ENCODE measurements at places on chromosomes 12 and 14. TPM values are rescaled to one million over a fixed set of nuclear protein-coding genes. Genes with fewer than 3 reads are reported as not detected.

GRCh38 chr14:95217391-95217900 is 60.1 kb upstream of the DICER1 start:
- DNase-seq, result no peak

DNA sequence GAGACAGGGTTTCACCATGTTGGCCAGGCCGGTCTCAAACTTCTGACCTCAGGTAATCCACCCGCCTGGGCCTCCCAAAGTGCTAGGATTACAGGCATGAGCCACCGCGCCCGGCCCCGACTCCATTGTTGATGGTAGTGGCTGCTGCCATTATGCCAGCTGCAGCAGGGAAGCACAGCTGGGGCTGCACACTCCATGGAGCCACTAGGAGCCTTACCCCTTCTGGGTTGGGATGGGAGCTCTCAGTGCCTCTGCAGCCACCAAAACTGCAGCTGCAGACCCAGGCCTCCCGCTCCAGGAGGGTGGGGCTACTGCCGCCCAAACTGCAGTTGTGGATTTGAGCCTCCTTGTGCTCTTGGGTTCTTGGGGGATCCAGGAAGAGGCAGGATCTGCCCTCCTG is 25.9 kb downstream of the TCHP start:
- DNase-seq, result no peak

DNA sequence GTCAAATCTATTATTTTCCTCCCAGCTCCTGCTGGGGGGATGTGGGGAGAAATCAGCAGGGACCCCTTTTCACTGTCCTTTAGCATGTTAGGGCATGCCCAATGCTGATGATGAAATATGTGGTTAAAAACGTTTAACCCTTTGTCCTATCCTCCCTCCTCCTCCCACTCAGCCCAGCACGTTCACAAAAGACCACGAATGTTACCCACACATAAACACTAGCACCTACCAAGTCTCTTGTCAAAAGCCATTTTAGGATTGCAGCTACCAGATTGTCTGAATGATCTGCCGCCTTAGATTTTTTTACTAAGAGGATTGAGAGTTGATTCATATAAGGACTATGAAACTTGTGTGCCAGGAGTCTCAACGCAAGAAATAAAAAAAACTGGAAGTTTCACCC is 70.4 kb downstream of the TBK1 start:
- peak; percentile 80 for DNase-seq

DNA sequence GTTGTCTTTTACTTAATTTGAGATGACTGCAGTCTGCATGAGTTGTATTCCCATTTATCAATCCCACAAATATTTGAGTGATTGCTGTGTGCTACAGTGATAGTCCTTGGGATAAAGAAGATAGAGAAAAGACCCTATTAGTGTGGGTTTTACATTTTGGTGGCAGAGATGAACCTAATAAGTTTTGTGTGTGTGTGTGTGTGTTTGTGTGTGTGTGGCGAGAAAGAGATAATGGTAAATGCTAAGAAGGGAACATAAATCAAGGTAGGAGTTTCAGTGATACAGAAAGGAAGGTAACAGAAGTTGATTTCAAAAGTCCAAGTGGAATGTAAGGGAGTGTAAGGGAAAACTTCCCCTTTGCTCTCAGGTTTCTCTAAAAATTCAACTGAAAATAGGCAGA is 2.6 kb upstream of the DDX55 start:
- no peak for DNase-seq

The SLC38A4 gene
- total RNA-seq, result 26.5 TPM

DNA sequence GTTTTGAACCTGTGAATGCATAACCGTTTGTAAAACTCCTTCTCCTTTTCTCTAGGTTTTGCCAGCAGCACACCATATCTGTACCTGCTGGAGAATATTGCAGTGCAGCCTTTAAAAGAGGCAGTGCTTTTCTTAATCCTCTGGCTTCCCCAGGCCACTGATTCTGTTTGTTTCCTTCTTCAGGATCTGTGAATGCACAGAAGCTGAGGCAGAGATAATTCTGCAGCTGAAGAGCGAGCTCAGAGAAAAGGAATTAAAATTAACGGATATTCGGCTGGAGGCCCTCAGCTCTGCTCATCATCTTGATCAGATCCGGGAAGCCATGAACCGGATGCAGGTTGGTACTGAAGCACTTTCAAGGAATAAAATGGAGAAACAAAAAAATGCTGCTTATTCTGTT is 348.7 kb downstream of the NAV3 start:
- no peak for DNase-seq

GRCh38 chr14:72763892-72764291 is 130.0 kb downstream of the DPF3 start:
- no peak for DNase-seq

The DEGS2 gene
- 0.58 TPM for total RNA-seq

DNA sequence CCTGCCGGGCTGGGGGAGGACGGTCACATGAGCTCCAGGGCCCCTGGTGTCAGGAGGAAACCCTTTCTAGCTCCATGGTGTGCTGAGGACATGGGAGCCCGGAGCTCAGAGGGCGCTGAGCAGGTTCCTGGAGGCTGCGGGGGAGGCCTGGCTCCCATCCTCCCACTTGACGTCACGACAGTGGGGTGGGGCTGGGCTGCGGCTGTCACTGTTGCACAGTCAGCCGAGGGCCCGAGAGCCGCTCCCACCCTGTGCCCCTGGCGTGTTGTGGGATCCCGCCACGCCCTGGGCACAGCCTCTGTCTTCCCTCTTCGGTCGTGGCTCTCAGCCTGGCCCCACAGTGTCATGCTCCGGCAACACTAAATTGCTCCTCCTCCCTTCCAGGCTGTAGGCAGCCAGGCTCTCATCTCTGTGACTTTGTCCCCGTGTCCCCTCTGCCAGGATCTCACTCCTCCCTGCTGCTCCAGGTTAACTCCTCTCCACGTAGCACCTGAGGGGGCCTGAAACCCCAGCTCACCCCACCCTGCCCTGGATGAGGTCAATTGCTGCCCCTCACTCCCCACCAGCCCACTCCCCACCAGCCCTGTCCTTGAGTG is 33.0 kb downstream of the BEGAIN start:
- DNase-seq, result no peak

The AQP5 gene
- total RNA-seq, result not detected
